Sigmoid colon (tissue), 7 donors: ENCODE measurements at places on chromosomes 3 and 15. TPM values are rescaled to one million over a fixed set of nuclear protein-coding genes. Genes with fewer than 3 reads are reported as not detected.

GRCh38 chr15:39499681-39500080, 81.2 kb upstream of the THBS1 start:
- H3K27me3 ChIP-seq: no peaks in the 10 kb centered on the region
- no peaks in the 10 kb centered on the region for H3K36me3 ChIP-seq
- no peaks in the 10 kb centered on the region for H3K4me1 ChIP-seq
- H3K4me3 ChIP-seq: no peak overlapping the region
- peak overlapping the region; percentile 62 for H3K27ac ChIP-seq
- DNase-seq: no peak

DNA sequence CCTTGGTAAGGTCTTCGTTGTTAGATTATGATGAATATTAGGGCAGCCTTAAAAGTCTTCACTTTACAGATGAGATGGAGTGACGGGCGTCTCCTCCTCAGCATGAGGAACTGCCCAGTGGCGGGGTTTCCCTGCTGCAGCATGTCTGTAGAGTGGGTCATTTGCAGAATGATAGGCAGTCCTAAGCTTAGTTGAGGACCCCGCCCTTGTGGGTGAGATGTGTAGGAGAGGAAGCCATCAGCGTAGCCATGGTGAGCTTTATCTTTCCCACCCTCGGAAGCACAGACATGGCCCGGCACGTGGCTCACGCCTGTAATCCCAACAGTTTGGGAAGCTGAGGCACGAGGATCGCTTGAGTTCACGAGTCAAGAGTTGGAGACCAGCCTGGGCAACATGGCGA, 877 bp downstream of the NIT2 start:
- H3K4me3 ChIP-seq: peak overlapping the region; percentile 64
- peaks cover 3% of the 10 kb centered on the region for H3K36me3 ChIP-seq
- peak overlapping the region; percentile 84 for H3K27ac ChIP-seq
- H3K27me3 ChIP-seq: no peaks in the 10 kb centered on the region

- H3K27ac ChIP-seq: no peak overlapping the region
- no peaks in the 10 kb centered on the region for H3K36me3 ChIP-seq
- no peaks in the 10 kb centered on the region for H3K4me1 ChIP-seq
- no peaks in the 10 kb centered on the region for H3K27me3 ChIP-seq
- no peak for DNase-seq
These were observed 40.1 kb upstream of the NR2C2 start for GRCh38 chr3:14907043-14907966.

GRCh38 chr15:89442671-89443307, 53.6 kb downstream of the RHCG start:
- no peak overlapping the region for H3K27ac ChIP-seq
- H3K27me3 ChIP-seq: no peaks in the 10 kb centered on the region
- no peaks in the 10 kb centered on the region for H3K36me3 ChIP-seq
- H3K4me3 ChIP-seq: no peak overlapping the region
- H3K4me1 ChIP-seq: no peaks in the 10 kb centered on the region

- no peaks in the 10 kb centered on the region for H3K27me3 ChIP-seq
- H3K4me1 ChIP-seq: peaks cover 29% of the 10 kb centered on the region
- no peak for DNase-seq
- H3K27ac ChIP-seq: no peak overlapping the region
- H3K36me3 ChIP-seq: peaks cover 10% of the 10 kb centered on the region
These were observed 21.4 kb downstream of the CALML4 start for GRCh38 chr15:68183616-68184315.

GRCh38 chr3:165895919-165896318, 58.7 kb upstream of the BCHE start:
- H3K36me3 ChIP-seq: no peaks in the 10 kb centered on the region
- no peaks in the 10 kb centered on the region for H3K27me3 ChIP-seq
- H3K4me1 ChIP-seq: no peaks in the 10 kb centered on the region
- H3K27ac ChIP-seq: no peak overlapping the region

DNA sequence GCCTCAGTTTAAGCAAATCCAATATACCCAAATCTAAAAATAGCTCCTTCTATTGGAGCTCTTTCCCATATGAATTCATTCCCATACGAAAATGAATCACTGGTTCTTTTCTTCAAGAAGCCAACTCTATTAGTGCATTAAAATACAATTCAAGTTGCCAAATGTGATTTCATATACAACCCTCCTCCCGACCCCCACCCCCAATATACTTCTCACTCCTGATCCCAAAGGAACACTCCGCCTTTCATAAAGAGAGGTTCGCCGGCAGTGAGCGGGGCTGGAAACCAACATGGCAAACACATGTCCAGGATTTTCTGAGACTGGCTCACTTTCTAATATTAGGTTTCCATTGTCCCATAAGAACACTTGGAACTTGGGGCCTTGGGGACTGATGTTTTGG, 48.5 kb downstream of the MAGEF1 start:
- H3K36me3 ChIP-seq: no peaks in the 10 kb centered on the region
- no peak overlapping the region for H3K27ac ChIP-seq
- no peak overlapping the region for H3K4me3 ChIP-seq
- H3K27me3 ChIP-seq: no peaks in the 10 kb centered on the region
- DNase-seq: no peak

DNA sequence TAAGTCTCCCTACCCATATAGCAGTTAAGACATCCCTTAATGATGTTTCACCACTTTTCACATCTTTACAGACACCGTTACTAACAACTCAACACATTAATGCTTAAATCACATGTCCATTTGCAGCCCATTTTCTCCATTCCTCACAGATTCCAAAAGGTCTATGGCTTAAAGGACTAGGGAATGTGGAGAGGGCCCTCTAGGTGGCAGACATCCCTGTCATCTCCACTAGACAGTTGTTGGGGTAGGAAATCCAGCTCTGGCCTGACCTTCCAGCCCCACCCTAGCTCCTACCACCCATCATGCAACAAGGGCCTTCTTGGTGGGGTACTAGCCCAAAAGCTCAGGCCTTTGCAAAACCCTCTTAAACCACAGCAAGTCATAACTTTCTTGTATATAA, 25.2 kb downstream of the CPEB1 start:
- H3K36me3 ChIP-seq: no peaks in the 10 kb centered on the region
- no peaks in the 10 kb centered on the region for H3K27me3 ChIP-seq
- H3K4me1 ChIP-seq: no peaks in the 10 kb centered on the region

DNA sequence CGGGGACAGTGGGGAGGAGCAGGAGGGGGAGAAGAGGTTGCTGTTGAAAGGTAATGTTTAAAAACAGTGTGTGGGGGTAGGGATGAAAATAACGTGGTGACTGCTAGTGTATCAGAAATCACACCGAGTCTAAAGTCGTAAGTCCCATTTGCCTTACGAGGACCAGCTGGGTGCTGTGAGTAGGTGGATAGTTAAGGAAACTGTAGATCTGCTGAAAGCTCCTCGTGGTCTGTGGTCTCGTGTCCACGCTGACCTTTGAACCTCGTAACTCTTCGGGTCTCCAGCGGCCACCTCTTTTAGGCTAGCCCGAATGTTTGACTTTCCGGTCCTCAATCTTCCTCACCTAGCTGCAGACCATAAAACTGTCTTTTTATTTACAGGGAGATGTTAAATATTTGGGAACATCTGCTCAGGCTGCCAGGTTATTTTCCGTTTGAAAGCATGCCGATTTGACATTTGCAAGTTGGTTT, 29.3 kb upstream of the ST3GAL6 start:
- H3K27me3 ChIP-seq: no peaks in the 10 kb centered on the region
- no peaks in the 10 kb centered on the region for H3K4me1 ChIP-seq
- H3K27ac ChIP-seq: peak overlapping the region; percentile 72
- DNase-seq: no peak

GRCh38 chr15:66943456-66944095, 121.8 kb upstream of the SMAD3 start:
- no peaks in the 10 kb centered on the region for H3K27me3 ChIP-seq
- no peaks in the 10 kb centered on the region for H3K36me3 ChIP-seq
- H3K27ac ChIP-seq: no peak overlapping the region
- no peak overlapping the region for H3K4me3 ChIP-seq
- H3K4me1 ChIP-seq: no peaks in the 10 kb centered on the region

GRCh38 chr3:45029216-45029615, 3.1 kb downstream of the CLEC3B start:
- peak overlapping the region; percentile 72 for H3K27ac ChIP-seq
- H3K27me3 ChIP-seq: no peaks in the 10 kb centered on the region
- H3K4me3 ChIP-seq: no peak overlapping the region

DNA sequence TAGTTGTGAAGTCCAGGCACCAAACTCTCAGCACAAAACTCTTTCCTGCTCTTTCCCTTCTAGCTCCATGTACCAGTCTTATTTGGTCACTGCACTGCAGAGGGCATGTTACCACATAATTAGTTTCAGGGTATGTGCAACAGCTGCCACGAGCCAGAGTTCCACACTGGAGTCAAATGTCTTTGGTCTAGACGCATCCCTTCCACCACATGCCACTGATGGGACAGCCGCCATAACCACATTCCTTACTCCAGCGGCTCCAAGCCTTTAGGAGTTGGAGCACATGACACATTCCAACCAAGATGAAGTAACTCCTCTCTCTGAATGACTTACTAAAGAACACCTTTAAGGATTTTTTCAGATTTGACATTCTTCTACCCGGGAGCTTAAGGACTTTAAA, 153.4 kb downstream of the ERC2 start:
- no peak overlapping the region for H3K27ac ChIP-seq
- H3K36me3 ChIP-seq: no peaks in the 10 kb centered on the region
- no peak for DNase-seq
- no peak overlapping the region for H3K4me3 ChIP-seq

- H3K27ac ChIP-seq: no peak overlapping the region
- H3K27me3 ChIP-seq: no peaks in the 10 kb centered on the region
- H3K4me3 ChIP-seq: no peak overlapping the region
- H3K36me3 ChIP-seq: no peaks in the 10 kb centered on the region
- no peak for DNase-seq
These were observed 43.6 kb upstream of the SRGAP3 start for GRCh38 chr3:9293076-9293475.

DNA sequence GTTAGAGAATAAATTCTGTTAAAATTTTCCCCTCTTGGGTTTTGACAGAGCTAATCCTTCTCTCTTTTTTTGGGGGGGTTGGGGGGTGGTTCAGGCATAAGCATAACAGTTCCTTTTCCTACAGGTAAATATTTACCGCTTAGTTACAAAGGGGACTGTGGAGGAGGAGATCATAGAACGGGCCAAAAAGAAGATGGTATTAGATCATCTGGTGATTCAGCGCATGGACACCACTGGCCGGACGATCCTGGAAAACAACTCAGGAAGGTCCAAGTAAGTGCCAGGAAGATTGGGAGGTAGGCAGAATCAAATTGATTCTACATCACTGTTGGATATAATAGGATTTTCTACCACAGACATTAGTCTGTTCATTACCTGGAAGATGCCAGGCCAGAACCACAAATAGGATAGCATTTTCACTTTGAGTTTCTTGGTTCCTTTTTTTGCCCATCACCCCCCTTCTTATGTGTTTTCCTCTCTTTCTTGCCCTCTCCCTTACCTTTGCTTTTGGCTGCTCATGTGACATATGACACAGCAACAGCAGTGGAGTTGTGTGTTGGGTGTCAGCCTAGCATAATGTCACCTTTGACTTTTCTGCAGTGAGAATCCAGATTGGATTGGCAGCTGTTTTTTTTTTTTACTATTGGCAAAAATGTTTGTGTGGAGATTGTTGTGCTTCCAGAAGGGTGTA, 79.0 kb downstream of the CHD2 start:
- H3K27ac ChIP-seq: peak overlapping the region; percentile 68
- no peaks in the 10 kb centered on the region for H3K27me3 ChIP-seq
- DNase-seq: peak; percentile 68

DNA sequence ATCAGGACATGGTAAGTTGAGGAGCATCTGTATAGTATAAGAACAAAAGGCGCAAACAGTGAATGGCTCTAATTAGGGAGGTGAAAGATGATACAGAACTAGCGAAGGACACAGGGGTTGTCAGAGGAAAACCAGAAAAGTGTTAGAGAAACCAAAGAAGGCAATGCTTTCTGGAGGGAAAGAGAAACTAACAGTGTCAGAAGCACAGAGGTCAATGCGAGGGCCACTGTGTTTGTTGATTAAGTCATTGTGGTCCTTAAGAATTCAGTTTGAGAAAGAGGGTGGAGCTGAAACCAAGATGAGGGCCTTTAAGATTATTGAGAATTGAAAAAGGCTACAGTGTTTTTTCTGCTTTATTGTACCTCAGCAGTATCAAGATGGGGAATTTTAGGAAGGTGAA, 28.8 kb downstream of the ATG7 start:
- no peaks in the 10 kb centered on the region for H3K36me3 ChIP-seq
- H3K27me3 ChIP-seq: no peaks in the 10 kb centered on the region
- H3K4me3 ChIP-seq: no peak overlapping the region

GRCh38 chr3:81579744-81580143, 181.7 kb downstream of the GBE1 start:
- H3K4me1 ChIP-seq: no peaks in the 10 kb centered on the region
- H3K27ac ChIP-seq: no peak overlapping the region
- H3K27me3 ChIP-seq: no peaks in the 10 kb centered on the region
- H3K36me3 ChIP-seq: no peaks in the 10 kb centered on the region
- no peak overlapping the region for H3K4me3 ChIP-seq

GRCh38 chr3:33096093-33096868, 665 bp downstream of the GLB1 start:
- peaks cover 12% of the 10 kb centered on the region for H3K4me1 ChIP-seq
- no peak for DNase-seq
- peak overlapping the region; percentile 98 for H3K27ac ChIP-seq
- H3K36me3 ChIP-seq: peaks cover 11% of the 10 kb centered on the region
- no peaks in the 10 kb centered on the region for H3K27me3 ChIP-seq
- peak overlapping the region; percentile 95 for H3K4me3 ChIP-seq

GRCh38 chr3:182508919-182509711, 284.2 kb upstream of the ATP11B start:
- H3K4me1 ChIP-seq: no peaks in the 10 kb centered on the region
- no peak overlapping the region for H3K27ac ChIP-seq

Gene MON1A
- 16.3 TPM for total RNA-seq

Gene GRIP2
- total RNA-seq: 0.68 TPM

Gene RBP2
- total RNA-seq: not detected

Gene GOLGA6D
- total RNA-seq: not detected

Gene ALDH1L1
- 15.0 TPM for total RNA-seq

Gene CCDC13
- total RNA-seq: 1.3 TPM

Gene SLC2A2
- not detected for total RNA-seq

Gene GALNT15
- 211 TPM for total RNA-seq

Gene GOLGA8G
- total RNA-seq: not detected

Gene LXN
- 8.6 TPM for total RNA-seq

Gene SSUH2
- total RNA-seq: 0.16 TPM
